ENCODE measurements at places on chromosomes 7 and 10.

- no peak for DNase-seq
These were observed 72.6 kb downstream of the ITGB8 start for GRCh38 chr7:20403331-20403730.

- DNase-seq: no peak
These were observed 17.7 kb upstream of the NKX6-2 start for GRCh38 chr10:132803416-132804210.

GRCh38 chr7:44134943-44135628 is 6.0 kb downstream of the MYL7 start:
- no peak for DNase-seq

DNA sequence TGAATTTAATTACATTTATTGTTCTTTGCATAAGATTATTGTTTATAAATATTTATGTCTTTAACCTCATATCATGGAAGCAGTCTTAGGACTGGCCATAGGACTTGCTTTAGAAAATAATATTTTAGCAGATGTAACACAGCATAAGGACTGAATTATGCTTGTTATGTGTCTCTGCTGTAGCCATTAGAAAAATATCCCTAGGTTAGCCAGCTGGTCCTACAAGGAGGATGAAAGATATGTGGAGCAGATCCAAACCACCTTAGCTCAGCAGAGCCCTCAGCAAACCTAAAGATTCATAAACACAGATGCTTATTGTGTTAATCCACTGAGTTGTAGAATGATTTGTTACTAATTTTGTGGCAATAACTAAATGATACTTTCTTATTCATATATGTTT is 166.0 kb upstream of the COL1A2 start:
- DNase-seq: no peak

DNA sequence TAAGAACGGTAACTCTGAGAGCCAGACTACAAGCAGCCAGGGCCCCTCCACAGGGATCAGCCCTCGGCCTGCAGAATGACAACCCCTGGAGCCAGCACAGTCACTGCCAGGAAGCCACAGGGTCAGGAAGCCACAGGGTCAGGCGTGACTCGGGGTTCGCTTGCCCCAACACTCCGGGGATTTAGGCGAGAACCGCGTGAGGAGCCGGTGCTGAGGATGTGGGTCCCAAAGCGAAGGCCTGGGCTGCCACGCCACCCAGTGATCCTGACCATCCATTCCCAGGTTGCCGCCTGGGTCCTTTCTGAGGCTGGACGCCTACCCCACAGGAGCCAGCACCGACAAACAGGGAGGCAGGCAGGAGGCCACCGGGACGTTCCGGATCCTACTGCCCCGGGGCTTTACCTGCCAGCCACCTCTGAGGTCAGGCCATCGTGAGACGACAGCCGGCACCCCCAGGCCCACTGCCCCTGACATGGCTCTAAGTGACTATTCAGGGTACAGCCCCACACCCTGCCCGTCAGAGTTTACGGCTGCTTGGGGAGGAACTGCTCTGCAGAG is 228.6 kb downstream of the ELFN1 start:
- DNase-seq: no peak

GRCh38 chr7:21104124-21104500 is 317.4 kb upstream of the SP8 start:
- no peak for DNase-seq

- DNase-seq: no peak
These were observed 16.2 kb downstream of the RPS24 start for GRCh38 chr10:78049851-78050250.

DNA sequence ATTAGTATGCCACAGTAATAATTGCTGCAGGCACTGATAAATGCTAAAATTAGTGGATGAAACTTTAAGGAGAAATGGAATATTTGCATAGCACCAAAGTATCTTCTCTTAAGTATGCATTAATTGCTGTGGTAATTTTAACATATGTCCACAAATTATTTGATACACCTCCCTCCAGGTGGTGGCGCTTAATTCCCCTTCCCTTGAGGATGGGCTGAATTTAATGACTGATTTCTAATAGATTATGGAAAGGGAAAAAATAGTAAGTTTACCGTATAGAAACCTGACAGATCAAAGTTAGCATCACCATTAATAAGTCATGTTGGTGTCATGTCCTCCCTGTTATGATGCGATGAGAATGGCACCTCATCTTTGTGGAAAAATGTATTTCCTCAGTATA is 519.2 kb downstream of the TFEC start:
- DNase-seq: no peak

DNA sequence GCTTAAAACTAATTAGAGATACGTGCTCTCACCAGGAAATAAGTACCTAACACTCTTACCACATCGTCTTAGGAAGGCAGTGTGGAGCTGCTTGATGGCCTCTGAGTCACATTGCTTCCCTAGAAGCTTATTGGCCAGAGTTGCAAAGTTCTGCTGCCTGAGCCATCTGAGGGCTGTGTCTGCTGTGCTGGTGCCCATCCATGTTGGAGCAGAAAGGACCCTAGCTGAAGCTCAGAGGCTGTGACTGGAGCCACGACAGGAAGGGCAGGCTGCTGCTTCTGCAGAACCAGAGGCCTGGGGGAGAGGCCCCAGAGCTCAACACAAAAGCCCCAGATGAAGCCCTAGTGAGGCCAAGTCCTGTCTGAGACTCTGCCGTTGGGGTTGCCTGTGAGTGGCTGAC is 64.8 kb upstream of the IGFBP3 start:
- DNase-seq: no peak

- DNase-seq: no peak
These were observed 19.1 kb downstream of the ACADSB start for GRCh38 chr10:123027861-123028260.

- no peak for DNase-seq
These were observed 38.7 kb downstream of the ARMH3 start for GRCh38 chr10:102017295-102017694.

GRCh38 chr10:66472156-66472555 is 453.7 kb upstream of the LRRTM3 start:
- no peak for DNase-seq

GRCh38 chr7:139867847-139868246 is 38.8 kb downstream of the TBXAS1 start:
- no peak for DNase-seq

- no peak for DNase-seq
These were observed 155.0 kb upstream of the GRB10 start for GRCh38 chr7:50937727-50938126.

DNA sequence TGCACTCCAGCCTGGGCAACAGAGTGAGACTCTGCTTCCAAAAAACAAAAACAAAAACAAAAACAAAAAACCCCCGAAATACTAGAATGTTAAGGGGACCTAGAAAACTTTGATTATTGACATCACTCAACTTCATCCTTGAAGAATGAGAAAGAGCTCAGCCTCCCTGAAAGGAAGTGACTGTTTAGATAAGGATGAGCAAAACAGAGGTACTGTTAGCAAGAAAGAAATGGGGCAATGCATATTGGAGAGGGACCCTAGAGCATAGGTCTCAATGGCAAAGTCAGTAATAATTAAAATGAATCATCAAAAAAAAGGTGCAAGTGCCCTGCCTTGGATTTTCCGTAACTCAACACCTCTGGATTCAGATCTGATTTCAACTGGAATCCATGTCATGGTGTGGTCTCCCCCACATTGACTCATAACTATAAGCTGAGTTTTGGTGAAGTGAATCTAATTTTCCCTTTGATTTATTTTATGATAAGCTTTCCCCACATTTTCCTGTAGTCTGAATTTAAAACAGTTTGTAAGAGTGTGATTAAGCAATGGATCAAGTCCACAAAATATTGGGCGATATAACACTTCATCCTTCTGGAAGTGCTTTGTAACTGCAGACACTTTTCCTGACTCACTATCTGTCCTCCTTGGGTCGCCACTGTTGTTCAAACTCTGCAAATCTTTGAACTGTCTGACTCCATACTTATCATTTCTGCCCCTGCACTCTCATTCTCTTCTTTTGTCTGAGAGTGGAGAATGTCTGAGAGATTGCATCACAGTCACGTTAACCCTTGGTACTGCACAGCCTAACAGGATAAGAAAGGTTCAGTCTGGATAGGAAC is 224.8 kb upstream of the LYZL1 start:
- DNase-seq: no peak
